ENCODE measurements at places on chromosomes 5 and 9.

GRCh38 chr5:151295791-151296477 lies 7.6 kb downstream of the SLC36A3 start:
- DNase-seq, result no peak

DNA sequence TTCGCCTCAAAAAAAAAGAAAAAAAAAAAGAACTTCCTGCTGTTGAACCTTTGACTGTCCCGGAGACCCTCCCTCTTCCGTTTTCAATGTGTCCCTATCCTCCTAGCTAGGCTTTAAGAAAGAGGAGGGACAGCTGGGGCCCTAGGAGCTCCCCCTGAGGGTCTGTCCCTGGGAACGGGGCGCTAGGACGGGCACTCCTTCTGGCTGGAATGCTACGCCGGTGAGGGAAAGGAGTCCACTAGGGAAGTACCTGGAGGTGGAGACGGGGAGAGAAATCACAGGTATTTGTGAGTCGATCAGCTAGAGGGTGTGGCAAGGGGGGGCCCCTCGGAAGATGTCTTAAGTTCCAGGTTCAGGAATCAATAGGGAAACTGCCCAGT lies 4.6 kb downstream of the SIT1 start:
- DNase-seq, result no peak

- DNase-seq, result no peak
Measured at GRCh38 chr9:77013932-77014596, 5.4 kb upstream of the FOXB2 start.

DNA sequence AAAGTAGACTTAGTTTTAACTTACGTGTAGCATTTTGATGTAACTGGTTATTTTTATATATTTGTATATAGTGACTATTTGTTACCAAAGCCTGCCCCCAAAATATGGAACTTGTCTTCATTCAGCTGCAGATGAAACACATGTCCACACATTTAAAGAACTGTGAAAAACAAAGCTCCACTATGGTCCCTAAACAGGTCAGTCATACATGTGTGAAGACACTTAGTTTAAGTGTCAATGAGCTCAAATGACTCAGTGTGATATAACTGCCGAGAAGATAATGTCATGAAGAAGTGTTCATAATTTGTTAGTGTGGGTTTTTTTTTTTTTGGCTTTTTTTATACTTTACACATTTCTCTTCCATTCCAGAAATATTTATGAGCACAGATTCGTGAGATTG lies 28.2 kb downstream of the HAVCR1 start:
- no peak for DNase-seq

DNA sequence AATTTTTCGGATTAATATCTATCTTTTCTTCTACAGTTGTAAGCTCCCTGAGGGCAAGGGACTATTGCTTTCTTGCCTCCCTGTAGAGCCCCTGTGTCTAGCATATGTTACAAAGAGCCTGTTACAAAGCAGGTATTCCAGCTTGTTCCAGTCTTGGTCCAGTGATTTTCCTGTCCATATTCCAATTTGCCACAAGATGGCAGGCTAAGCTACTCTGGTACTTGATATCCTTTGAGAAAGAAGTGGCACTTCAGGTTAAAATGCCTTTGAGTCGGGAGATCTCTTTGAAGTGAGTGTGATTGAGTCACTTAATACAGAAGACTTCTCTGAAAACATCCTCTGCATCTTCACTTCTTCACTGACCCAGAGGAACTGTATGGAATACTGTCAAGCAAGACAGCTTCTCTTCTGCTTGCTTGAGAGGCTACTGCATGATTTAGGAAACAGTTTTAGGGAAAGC lies 24.5 kb downstream of the CAVIN4 start:
- DNase-seq, result no peak

DNA sequence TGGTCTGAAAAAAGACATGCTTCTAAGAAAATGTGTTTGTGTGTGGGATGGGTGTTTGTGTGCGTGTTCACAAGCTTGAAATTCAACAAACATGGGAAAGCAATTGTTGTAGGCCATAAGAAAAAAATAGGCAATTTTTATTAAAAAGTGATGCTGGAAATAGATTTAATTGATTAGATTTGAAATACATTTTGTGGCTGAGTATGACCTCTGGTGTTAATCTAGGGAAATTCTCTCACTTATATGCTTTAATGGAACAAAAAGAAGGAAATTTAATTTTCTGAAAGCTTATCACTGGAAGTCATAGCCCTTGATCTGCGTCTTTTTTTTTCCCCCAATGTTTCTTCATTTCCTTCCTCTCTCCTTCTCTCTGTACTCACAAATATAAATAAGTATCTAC lies 3.5 kb upstream of the KCNN2 start:
- DNase-seq, result no peak

- DNase-seq, result no peak
Measured at GRCh38 chr9:133369933-133370332, 5.9 kb downstream of the SURF4 start.

GRCh38 chr5:137300411-137301240 lies 198.5 kb downstream of the SPOCK1 start:
- DNase-seq, result no peak

DNA sequence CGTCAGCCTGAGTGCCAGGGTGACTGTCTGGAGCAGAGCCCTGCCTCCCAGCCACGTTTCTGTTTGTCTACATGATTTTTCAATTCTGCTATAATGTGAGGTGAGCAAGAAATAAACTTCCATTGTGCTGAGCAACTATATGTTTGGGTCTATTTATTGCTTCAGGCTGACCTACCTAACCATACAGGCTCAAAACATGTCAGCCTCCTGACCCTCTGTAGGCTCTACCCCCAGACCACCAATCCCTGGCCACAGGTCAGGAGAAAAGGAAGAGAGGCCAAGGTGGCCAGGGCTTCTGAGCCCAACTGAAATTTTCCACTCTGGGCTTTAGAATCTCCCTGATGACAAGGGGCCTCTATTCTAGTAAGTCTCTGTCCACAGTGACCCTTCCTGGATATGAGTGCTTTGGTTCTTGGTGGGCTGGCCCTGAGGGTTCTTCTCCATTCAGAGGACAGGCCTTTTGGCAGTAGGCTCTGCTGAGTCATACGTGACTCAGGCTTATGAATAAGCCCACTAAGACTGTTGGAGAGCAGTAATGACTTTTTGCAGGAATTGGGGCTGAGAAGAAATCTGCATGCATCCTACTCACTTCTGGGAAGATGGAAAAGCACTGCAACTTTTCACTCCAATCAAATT lies 117.2 kb upstream of the TBCA start:
- no peak for DNase-seq

- no peak for DNase-seq
Measured at GRCh38 chr5:115440782-115441451, 103.7 kb downstream of the FEM1C start.

DNA sequence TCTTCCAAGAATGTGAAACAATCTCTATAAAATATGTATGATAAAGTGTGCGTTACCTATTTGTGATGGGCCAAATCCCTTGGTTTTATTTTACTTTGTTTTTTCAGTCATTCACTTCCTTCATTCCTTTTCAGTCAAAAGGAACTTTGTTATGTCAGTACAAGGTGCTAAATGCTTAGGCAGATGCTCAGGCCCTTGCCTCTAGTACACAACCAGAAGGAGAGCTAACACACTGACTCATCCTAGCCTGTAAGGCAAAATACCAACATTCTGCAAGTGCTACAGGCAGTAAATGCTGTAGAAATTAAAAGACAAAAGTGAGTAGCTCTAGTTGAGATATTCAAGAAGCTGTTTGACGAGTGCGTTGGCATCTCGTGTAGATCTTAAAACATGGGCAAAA lies 49.4 kb downstream of the TRPM6 start:
- no peak for DNase-seq

DNA sequence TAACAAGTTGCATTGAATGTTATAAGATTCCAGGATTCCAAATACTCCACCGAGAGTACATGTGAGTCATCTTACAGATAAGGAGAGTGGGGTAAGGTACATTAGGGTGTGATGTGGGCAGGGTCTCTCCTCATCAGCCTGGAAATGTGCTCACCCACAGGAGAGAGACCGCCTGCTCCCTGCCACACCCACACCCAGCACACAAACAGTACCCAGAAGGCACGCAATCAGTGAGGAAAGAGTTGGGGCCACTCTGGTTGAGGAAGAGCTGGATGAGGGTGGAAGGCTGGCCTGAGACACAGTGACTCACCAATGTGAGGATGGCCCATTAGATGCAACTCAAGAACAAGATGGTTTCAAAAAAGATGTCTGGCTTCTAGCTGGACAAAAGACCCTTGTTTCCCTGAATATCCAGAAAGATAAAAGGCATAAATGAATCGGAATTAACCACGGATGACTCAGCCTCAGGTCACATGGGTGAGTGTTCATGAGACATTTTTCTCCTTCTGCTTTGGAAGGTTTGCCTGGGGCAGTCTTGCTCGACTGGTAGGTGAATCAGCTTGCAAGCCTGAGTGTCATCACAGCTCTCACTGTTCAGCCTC lies 51.1 kb upstream of the LHFPL2 start:
- DNase-seq, result peak; percentile 23
